ENCODE measurements at places on chromosomes 11 and 22.

GRCh38 chr11:30653606-30654005, 67.5 kb upstream of the MPPED2 start:
- no peak for DNase-seq

- DNase-seq, result no peak
Measured at GRCh38 chr22:38276166-38276565, 3.4 kb upstream of the TMEM184B start.

- DNase-seq, result peak; percentile 81
Measured at GRCh38 chr11:128422576-128423370, 164.6 kb downstream of the ETS1 start.

GRCh38 chr22:20905415-20906386, 11.5 kb upstream of the CRKL start:
- DNase-seq, result no peak

DNA sequence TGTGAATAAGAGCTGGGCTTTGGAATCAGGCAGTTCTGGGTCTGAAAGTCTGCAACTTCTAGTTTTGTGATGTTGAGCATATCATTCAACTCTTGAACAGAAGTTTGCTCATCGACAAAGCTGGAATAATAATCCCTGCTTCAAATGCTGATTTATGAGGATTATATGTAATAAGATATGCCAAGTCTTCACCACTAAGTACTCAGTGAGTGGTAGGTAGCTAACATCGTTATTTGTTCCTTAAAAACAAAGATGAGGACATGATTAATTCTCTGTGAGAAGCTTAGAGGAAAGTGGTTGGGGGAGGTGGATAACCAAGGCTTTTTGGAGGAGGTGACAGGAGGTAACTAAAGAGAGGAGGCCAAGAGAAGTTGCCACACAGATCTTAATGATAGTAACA, 96.5 kb downstream of the ME3 start:
- no peak for DNase-seq

DNA sequence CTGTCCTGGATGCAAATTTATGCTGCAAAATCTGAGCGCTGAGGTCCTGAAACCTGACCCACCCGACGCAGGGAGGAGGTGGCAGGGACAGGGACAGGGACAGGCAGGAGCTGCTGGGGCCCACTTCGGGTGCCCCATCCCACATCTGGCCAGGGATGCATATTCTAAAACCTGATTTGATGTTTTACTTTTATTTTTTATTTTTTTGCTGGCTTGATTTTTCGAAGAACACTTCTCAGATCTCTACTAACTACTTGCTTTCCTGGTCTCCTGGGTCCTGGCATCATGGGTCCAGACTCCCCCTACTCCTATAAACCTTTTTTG, 652 bp upstream of the PVALB start:
- no peak for DNase-seq

GRCh38 chr22:46953968-46954765, 191.7 kb downstream of the TBC1D22A start:
- DNase-seq, result no peak

- DNase-seq, result no peak
Measured at GRCh38 chr11:116925050-116925449, 87.6 kb upstream of the APOA1 start.

- no peak for DNase-seq
Measured at GRCh38 chr11:70796648-70797227, 398.4 kb downstream of the CTTN start.

DNA sequence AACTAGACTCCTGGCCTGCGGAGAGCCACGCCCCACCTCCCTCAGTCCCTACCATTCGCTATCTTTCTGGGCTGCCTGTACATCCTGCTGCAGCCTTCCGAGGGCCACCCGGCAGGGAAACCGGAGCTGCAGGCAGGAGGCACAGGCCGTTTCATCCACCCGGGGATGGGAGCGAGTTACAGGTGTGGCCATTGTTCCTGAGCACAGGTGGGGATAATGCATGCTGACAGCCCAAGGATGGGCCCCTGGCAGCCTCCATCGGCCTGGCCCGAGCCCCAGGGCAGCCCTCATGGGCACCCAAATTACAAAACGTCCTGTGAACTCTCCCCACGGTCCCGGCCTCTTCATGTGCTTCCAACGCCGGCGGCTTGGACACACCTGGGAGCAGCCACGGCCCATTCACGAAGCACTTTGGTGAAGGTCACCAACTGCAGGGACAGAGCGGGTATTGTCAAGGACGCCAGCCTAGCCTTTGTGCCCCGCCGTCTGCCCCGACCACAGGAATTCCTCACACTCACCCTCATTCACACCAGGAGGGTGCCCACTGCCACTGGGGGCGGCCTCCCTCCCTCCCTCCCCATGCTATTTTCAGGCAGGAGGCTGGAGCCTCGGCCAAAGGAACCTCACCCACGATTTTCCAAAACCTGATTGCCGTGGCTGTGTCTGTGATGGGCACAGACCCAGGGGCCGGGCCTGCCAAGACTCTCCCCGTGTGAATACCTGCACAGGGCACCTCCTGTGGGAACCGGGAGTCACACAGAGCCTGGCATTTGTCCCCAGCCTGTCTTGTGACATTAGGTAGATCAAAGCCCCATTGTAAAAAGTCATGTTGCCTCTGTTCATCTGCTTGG, 42.1 kb upstream of the MYEOV start:
- no peak for DNase-seq

DNA sequence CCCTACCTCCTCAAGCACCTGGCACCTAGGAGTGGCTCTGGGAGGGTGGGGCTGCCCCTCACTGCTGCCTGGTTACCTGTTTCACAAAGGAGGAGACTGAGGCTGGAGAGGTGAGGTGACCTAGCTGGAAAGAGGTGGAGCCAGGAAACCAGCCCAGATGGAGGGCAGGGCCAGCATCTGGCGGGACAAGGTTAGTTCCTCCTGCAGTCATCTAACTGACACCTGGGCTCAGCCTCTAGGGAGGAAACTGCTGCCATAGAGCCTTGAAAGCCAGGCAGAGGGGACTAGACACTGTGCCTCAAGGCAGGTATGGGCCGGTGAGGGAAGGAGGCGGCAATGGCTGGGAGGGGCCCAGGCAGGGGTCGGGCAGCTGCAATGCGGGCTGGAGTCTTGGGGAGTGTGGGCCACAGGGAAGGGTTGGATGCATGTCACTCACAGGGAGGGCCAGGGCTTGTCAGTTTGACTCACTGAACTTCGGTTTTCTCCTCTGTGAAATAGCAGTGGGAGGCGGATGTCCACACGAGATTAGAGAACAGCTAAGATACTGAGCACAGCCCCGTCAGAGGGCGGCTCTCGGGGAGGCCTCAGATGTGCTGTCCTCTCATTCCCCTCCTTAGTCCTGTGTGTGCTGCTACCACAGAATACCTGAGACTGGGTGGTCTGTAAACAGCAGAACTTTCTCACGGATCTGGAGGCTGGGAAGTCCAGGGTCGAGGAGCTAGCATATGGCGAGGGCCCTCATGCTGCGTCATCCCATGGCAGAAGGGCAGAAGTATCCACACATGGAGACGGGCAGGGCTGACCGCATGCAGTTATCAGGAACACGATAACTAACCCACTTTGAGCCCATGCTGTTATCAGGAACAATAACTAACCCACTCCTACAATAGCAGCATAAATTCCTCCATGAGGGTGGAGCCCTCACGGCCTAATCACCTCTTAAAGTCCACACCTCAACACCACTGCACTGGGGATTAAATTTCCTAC, 16.1 kb downstream of the MGAT3 start:
- peak; percentile 56 for DNase-seq

DNA sequence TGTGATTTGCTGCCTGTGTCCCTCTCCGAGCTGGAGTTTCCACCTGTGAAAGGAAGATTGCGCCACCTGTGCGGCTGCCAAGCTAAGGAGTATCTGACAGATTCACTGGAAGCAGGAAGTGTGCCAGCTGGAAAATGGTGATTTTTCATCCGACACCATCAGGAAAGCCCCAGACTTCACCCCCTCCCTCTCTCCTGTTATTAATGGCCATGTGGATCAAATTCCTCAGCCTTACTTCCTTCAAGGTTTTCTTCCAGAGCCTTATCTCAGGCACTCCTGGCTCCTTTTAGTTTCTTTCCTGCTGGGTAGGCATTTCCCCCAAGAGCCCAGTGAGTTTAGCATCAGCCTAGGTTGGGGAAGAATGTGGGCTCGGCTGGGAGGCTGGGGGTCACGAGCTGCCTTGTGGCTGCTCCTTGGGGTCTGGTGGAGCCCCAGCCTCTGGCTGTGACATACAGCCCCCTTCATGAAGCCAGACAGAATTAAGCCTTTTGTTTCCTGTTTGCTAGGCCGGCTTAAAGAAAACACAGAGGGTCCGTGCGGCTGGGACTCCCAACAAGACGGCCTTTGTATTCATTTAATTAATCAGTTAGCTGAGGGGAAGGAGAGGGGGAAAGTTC, 37.1 kb downstream of the PKNOX2 start:
- no peak for DNase-seq

- DNase-seq, result no peak
Measured at GRCh38 chr11:96012086-96012824, 88.3 kb upstream of the MTMR2 start.

DNA sequence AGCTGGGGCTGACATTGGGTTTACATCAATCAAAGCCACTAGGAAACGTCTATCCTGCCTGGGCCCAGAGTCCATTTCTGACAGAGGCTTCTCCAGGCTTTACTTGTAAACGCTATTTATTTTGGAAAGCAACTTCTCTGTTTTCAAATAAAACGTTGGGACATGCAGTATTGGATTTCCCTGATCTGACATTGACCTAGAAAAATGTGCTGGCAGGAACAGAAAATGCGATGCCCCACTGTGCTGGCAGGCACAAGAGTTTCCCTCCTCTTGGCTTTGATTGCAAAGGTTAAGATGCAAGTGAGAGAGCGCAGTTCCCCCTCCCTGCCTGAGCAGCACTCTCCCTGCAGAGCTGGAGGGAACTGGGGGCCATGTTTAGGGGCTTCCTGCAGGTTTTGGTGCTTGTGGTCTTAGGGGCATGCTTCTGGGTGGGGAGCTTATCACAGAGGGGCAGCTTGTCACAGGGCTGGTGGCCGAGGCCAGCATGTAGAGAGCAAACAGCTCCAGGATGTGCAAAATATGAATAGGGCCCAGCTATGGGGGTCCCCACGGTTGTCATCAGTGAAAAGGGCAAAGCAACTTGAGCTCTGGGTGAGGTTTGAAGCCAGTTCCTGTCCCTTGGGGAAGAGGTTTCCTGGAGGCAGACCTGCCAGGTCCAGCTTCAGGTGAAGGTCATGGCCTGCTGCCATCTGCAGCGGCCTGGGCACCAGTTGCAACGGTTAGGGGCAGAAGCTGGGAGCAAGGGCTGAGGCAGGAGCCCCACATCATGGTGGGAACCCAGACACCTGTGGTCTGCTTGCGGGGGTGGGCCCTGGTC, 42.3 kb upstream of the DKK3 start:
- DNase-seq, result no peak

DNA sequence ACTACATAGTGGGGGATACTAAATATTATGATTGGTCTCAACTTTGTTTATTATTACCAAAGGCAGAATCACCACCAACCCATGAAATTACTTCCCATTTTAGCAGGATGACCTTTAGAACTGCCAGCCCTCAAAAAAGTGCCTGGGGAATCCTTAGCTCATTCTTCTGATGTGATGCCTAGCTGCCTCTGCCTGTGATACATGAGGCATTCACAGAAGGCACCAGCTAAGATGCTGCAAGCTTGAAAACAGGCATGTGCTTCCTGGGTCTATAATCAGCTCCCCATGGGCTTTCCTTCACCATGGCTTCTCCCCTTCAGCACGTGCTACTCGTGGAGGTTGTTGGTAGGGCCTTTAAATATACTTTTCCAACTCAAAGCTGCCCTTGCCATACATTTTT, 50.4 kb upstream of the ARHGAP20 start:
- peak; percentile 56 for DNase-seq

- no peak for DNase-seq
Measured at GRCh38 chr22:27597703-27598444, 203.7 kb downstream of the MN1 start.

GRCh38 chr11:45896422-45896984, 10.6 kb downstream of the FREY1 start:
- peak; percentile 55 for DNase-seq

DNA sequence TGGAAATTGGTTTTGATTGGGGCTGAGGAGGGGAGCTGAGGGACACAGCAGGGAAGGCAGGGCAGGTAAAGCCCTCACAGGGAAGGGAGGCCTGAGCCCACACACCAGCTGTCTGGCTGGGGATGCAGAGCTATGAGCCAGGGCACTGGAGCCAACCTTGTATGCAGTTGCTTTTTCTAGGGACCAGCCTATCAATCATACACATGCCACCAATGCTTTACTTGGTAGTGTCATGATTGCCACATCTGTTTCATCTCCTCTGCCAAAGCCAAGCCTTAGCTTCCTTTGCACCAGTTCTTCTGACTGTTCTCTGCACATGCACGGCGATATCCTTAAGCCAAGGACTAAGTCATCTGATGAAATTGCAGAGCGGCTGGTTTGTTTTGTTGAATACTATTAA, 207.1 kb upstream of the PLET1 start:
- no peak for DNase-seq

- DNase-seq, result no peak
Measured at GRCh38 chr22:39802682-39803081, 90.9 kb downstream of the ENTHD1 start.

GRCh38 chr22:17898375-17898774, 124.1 kb upstream of the BID start:
- DNase-seq, result no peak

GRCh38 chr22:39314251-39314971, 5.0 kb downstream of the RPL3 start:
- no peak for DNase-seq

DNA sequence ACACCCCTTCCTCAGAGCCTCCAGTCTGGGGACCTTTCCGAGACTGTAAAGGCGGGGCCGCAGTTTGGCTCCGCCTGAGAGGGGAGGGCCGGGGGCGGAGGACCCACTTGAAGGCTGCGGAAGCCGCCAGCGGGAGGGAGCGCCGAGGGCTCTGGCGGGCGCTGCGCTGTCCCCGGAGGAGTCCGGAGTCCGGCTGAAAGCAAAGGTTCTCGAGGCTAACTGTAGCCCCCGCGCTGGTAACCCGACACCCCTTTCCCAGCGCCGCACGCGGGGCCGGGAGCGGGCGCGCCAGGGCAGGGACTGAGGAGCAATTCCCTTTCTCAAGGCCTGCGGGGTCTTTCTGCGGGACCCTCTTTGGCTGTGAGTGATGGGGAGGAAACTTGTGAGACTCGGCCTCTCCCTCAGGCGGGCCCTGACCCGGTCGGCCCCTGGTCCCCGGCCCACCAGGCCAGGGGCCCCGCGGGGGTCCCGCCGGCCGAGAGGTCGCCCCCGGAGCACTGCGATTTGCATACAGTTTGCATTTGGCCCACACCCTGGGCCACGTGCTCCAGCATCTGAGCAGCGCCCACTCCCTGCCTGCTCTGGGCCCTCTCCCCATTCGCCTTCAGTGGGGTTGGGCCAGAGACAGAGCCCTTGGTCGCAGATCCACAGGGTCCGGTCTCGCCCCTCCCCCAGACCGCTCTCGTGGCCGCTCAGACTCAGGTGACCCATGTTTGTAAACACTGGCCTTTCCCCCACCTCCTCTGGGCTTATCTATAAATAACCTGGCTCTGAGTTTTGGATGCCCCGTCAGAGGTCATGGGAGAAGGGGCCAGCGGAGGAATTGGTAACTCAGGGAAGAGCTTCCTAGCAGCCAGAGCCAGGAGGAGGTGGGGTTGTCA, 519 bp upstream of the ART5 start:
- DNase-seq, result no peak

GRCh38 chr11:80532633-80533232, 1091.9 kb upstream of the TENM4 start:
- DNase-seq, result no peak

Measured in DMS79 (cell line).